ENCODE measurements at places on chromosomes 3 and 15.

DNA sequence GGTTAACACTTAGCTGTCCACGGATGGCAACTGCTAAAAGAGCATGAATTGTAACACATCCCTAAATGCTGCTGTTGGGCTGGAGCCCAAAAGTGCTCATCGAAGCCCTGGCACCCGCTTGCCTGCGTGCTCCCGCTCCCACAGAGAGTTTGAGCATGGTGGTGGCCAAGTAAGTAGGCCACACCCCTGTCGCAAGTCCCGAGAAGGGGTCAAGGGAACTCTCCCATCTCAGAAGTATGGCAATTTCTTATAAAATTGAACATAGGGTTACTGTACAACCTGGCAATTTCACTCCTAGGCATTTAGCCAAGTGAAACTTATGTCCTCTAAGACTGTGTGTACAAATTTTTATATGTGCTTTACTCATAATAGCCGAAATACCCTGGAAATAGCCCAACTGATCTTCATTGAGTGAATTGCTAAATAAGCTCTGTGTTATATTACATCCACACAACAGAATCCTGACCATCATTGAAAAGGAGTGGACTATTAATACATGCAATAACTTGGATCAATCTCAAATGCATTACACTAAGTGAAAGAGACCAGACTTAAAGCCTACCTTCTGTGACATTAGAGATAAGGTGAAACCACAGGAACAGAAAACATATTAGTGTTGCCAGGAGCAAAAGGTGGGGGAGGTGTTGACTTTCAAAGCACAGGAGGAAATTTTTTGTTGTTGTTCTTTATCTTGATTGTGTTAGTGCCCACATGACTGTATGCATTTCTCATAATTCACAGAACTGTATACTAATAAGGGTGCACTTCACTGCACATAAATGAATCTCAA lies 1.5 kb upstream of the GCSAM start:
- no peak for DNase-seq

- no peak for DNase-seq
These were observed 63.2 kb upstream of the ATP11B start for GRCh38 chr3:182729903-182730674.

DNA sequence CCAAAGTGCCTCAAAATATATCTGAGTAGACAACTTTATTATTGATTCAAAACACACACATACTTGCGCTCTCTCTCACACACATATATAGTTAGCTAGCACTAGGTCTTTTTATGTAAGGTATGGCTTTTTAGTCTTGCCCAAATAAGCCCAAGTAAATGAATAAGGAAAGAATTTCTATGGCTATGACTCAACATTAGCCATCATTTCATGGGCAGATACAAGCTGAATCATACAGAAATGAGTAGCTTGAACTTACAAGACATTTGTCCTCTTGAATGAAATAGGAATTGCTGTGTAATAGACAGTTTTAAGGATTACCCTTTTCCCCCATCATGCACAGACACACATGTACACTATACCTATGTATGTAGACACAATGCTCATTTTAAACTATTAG lies 4.9 kb downstream of the CADPS start:
- DNase-seq = no peak

DNA sequence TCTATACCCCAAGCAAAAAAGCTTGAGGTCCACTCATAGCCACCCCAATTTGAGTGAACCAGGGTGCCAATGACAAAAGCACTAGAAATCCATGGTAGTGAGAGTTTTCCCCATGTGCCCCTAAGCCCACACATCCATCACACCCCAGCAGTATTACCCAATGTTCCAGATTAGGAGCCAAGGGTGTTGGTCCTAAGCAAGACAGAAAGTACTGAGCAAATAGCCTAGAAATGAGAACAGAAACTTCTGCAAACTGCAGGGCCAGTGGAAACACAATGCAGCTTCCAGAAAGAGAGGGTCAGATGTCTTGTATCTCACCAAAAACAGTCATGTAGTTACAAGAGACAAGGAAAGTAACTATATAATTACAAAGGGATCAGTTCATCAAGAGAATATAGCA lies 10.9 kb upstream of the OXTR start:
- DNase-seq = no peak

GRCh38 chr15:100710744-100711515 lies 108.5 kb downstream of the ASB7 start:
- no peak for DNase-seq

DNA sequence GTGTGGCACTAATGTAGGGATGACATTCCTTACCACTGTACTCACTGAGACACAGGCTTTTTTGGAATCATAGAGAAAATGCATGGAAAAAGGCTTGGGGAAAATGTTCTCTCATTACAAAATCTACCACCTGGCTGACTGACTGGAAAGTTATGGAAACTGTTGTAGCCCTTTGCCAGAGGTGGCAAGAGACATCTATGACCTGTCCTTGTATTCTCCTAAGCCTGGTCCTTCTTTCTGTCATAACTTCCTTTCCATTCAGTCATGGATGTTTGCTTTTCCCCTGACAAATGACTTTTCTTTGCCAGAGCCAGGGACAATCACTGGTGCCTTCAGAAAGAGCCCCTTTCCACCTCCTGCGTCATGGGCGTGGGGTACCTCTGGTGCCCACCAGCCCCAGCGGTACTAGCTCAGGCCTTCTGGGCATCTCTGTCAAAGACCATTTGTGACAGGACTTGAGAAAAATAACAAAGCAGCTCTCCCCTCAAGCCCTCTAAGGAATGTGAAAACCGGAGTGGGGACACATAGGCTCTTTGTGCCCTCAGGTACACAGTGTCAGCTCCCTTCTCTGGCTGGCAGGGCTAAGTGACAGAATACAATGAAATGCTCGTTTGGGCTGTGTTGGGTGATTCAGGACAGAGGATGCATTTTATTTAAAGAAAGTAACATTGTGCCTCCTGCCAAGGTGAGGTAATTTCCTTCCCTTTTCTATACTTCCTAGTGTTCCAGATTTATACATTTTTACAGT lies 381.1 kb upstream of the RASGRP1 start:
- no peak for DNase-seq

DNA sequence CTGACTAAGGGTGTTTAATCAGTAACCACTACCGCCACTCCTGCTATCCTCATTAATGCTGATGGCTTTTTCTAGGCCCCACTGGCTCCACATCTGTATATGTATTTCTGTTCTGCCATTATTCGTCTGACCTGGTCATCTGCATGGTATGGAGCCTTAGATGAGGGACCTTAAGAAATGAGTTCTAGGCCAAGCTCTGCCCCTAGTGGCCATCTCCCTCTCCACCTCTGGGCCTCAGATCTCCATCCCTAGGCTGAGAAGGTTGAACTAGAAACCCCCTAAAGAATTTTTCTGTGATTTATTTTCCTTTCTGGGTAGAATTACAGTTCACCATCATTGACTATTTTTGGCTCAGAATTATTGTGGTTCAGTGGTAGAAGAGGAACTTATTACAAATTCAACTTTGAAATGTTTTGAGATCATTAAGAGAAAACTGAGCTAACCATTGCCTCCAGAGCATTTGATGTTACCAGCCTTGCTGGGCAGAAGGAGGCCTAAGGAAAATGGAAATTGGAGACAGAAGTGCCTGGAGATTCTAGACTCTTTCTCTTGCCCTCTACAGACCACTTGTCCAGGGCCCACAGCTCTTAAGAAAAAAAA lies 325.2 kb upstream of the NR2E3 start:
- DNase-seq = no peak

- no peak for DNase-seq
These were observed 517.2 kb downstream of the FOXP1 start for GRCh38 chr3:71066356-71066755.

DNA sequence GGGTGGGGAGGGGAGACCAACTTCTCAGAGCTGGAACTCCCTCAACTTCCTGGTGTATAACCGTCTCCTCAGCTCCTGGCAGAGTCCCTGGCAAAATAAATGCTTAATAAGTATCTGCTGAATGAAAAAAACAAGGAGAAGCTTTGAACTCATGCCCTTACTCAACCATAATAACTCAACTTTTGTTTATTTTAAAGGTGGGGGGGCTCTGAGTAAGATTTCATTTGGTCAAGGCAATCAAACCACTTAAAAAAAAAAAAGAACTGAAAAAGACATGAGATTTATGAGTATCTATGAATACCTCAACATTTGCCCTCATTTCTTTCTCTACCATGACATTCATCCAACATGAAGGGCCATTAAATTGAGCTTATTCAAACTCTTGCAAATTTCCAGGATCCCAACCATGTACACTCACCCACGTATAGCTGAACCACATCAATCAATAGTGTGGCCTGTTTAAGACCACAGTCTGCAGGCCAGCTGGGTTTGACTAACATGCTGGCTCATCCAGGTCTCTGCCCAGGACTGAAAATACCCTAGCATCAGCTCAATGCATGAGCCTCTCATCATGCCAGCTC lies 157.9 kb downstream of the FOXP1 start:
- DNase-seq = no peak

DNA sequence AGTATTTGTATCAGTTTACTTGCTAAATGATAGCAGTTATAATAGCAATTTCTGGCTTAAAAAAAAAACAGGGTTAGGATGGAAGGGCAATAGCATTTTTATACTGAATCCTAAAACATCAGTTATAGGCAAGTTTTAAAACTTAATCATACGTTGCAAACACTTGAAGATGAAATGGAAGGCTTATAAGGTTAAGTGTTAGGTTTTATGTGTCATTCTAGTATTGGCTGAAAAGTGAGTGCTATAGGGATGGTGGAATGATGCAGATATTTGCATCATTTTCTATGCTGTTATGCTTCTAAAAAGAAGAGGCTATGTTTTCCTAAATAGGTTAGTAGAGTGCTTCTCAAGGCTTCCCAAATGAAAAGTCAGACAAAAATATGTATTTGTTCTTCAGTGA lies 23.3 kb downstream of the ARIH1 start:
- DNase-seq = no peak

DNA sequence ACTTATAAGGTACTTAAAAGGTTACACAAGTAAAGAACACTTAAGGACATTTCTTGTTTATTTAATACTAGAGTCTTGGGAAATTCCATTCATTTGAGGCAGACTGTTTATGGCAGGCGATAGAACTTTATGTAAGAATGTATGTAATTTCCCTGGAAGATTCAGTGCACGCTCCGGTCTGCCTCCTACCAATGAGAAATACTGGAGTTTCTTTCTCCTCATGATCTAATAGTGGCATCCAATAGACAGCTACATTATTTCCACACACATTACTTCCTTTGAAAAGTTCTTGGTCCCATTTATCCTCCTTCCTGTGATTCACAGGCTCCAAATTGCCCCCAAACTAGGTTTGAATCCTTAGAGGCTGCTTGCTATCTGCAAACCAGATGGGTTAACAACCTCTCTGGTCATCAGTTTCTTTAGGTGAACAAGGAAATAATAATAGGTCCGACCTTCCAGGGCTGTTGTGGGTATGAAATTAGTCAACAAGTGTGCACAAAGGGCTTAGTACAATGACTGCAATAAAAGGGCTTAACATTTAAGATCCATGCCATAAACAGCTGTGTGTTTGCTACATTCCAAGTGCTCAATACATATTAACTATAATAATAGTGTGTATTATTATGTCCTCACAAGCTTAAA lies 30.7 kb downstream of the EIF4E3 start:
- DNase-seq = no peak

- DNase-seq = no peak
These were observed 77.9 kb upstream of the ARHGEF3 start for GRCh38 chr3:56879436-56880215.

DNA sequence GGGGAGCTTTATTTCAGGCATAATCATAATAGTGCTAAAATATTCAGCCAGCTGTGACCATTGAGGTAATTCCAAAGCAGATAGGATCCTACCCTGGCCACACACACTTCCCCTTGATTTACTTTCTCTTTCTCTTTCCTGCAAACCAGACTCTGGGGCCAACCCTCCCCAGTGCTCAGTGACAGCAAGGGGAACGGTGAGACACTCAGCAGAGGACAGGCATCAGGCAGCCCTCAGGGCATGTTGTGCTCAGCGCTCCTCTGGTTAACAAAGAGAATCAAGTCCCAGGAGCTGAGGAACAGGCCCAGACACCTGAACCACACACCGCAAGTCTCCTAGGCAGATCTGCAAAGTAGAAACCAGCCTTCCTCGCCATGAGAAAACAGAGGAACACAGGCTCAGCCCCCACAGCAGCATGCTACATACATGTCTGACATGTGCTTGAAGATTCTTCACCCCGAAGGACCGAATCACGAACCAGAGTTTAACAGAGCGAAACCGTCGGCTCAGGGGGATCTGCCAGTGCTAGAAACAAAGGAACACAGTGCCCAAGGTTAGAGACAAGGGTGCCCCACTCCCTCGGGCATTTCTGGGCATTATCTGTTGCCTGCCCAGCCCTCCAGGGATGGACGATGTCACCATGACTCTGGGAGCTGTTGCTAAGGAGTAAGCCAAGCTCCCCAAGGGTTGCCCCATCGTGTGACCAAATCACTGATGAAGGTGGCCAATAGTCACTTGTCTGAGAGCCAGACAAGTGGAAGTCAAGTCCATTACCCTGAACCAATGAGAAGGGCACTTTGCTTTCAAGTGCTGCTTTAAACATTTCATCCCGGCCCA lies 17.5 kb downstream of the HDC start:
- no peak for DNase-seq

DNA sequence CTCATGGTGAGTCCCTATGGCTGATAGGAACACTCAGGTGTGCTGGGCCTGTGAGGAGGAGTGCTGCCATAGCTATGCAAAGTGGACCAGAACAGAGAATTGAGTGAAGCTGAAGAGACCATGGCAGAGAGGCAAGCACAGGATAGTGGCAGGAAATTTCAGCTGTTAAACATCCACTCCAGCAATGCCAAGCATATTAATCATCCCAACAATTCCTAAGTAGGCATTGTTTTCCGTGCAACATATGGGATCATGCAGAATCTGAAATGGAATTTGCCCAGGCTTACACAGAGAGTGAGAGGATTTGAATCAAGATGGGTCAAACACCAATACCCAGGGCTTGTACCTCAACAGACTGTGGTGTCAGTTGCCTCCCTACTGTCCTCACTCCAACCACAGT lies 582.6 kb upstream of the UBE2E2 start:
- DNase-seq = no peak

- no peak for DNase-seq
These were observed 31.6 kb downstream of the PYDC2 start for GRCh38 chr3:191492601-191493000.

GRCh38 chr3:77606372-77606771 lies 566.5 kb downstream of the ROBO2 start:
- DNase-seq = no peak

GRCh38 chr3:127630811-127631714 lies 2.1 kb downstream of the PODXL2 start:
- no peak for DNase-seq

GRCh38 chr15:22907161-22907950 lies 68.9 kb downstream of the NIPA2 start:
- DNase-seq = no peak

GRCh38 chr3:33060609-33061337 lies 36.2 kb downstream of the GLB1 start:
- no peak for DNase-seq
